PC-3 (cell line): ENCODE measurements at places on chromosomes 16 and 17.
A peak's percentile ranks its signal among the peaks of the same experiment; 100 is the strongest.

GRCh38 chr16:68715471-68715870 is 21.6 kb upstream of the CDH1 start:
- no peak for DNase-seq

GRCh38 chr16:46658925-46659324 is 30.1 kb downstream of the VPS35 start:
- DNase-seq: no peak

DNA sequence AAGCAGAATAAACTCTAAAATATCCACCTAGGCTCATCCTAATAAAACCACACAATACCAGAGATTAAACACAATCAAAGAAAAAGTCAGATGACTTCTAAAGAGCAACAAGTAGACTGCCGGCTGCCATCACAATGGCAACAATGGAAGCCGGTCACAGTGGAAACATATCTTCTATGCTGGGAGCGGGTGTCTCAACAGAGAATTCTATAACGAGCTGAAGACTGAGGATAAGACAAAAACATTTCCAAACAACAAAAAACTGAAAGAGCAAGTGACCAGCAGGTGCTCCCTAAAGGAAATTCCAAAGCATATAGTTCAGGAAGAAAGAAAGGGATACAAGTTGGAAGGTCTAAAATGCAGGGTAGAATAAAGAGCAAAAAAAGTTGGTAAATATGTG is 8.9 kb downstream of the NSMCE1 start:
- DNase-seq: no peak

DNA sequence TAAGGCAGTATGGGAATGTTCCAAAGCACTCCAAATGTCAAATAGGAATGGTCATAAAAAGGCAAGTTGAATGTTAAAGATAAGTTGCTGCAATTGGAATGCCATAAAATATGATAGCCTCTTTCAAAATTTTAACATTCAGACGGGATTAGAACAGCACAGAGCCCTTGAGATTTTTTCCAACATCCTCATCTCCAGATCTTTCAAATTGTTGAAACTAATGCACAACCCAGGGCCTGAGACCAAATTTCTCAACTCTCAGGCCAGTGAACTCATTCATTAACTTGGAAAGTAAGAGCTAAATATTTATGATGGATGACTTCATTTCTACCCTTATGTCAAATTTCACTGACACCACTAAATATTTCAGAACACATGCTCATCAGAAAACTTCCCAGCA is 346.5 kb upstream of the XYLT1 start:
- no peak for DNase-seq

GRCh38 chr17:74773871-74774286 is 2.3 kb downstream of the NAT9 start:
- DNase-seq: no peak

GRCh38 chr16:53626811-53627210 is 76.8 kb downstream of the RPGRIP1L start:
- no peak for DNase-seq

DNA sequence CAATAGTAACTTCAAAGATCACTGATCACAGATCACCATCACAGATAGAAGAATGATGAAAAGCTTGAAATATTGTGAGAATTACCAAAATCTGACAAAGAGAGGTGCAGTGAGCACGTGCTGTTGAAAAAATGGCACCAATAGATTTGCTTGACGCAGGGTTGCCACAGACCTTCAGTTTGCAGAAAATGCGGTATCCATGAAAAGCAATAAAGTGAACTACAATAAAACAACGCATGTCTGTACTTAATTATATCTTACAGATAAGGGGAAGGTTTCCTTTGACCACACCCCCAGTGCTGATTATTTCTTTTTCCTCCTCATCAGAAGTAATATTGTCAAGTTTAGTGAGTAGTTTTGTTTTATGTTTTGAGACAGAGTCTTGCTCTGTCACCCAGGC is 21.1 kb upstream of the PYDC1 start:
- DNase-seq: no peak

- peak; percentile 3 for DNase-seq
Observed at GRCh38 chr17:2710803-2711607, 559 bp downstream of the CLUH start.

GRCh38 chr17:78568494-78569115 is 8.6 kb downstream of the DNAH17 start:
- peak; percentile 38 for DNase-seq

DNA sequence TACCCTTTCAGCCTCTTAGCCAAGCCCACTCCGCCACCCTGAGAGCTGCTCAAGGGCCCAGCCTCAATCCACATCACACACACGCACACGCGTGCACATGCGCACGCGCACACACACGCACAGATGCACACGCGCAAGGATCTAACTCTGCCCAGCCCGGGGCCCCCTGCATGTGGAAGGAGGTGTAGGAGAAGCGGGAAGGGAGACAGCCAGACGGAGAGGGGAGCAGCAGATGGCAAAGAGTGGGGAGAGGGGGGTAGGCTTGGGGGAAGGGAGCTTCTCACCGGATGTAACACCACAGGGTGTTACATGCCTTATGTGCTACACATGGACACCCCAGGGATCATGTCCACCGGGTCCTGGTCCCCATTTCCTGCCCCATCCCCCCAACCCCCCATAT is 15.3 kb downstream of the DLG4 start:
- DNase-seq: no peak

- no peak for DNase-seq
Observed at GRCh38 chr17:32634167-32634566, 147.4 kb downstream of the CDK5R1 start.

DNA sequence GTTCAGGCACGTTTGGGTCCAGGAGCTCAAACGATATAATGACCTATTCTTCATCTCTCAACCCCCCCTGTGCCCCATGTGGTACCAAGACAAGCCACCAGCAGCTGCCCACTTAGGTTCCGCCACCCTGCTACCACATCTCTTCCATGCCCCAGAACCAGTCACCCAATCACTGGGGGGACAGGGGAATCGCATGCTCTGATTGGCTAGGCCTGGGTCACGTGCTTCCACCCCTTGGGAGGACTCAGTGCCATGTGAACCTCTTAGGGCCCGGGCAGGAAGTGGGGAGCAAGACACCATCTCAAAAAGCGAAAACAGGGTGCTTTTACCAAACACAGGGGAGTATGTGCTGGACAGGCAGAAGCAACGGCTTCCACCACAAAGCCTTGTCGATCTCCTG is 91.3 kb downstream of the KATNIP start:
- no peak for DNase-seq

DNA sequence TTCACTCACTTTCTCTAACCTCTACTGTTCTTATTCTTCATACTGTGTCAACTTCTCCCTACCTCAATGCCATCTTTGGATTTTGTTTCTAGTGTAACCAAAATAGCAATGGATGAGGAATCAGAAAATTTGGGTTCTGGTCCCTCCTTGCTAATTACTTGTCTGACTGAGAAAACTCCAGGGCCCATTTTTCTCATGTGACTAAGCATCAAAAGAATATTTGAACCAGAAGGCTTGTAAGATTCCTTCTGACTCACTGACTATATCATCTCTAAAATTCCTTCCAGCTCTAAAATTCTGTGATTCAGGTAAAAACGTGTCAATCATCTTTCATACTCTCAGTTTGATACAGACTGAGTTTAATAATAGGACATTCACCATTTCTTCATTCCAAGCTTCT is 57.9 kb downstream of the BRIP1 start:
- DNase-seq: peak; percentile 86

- no peak for DNase-seq
Observed at GRCh38 chr16:51816929-51817328, 665.9 kb upstream of the SALL1 start.

DNA sequence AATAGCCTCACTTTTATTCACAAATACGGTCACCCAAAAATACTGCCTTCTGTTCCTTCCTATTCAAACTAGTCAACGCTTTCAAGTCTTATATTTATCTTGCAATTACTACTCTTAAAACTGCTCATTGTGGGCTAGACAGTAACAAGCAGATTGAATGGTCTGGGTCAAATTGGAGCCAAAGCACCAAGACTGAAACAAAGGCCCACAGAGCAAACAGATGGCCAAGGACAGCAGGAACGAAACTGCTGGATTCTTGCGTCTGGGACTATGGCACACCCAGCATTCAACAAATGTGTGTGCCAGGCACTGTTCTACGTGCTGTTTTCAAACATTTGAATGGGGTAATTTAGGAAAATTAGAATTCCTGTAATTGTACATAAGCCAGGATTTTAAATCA is 250.1 kb upstream of the PSMD7 start:
- no peak for DNase-seq

DNA sequence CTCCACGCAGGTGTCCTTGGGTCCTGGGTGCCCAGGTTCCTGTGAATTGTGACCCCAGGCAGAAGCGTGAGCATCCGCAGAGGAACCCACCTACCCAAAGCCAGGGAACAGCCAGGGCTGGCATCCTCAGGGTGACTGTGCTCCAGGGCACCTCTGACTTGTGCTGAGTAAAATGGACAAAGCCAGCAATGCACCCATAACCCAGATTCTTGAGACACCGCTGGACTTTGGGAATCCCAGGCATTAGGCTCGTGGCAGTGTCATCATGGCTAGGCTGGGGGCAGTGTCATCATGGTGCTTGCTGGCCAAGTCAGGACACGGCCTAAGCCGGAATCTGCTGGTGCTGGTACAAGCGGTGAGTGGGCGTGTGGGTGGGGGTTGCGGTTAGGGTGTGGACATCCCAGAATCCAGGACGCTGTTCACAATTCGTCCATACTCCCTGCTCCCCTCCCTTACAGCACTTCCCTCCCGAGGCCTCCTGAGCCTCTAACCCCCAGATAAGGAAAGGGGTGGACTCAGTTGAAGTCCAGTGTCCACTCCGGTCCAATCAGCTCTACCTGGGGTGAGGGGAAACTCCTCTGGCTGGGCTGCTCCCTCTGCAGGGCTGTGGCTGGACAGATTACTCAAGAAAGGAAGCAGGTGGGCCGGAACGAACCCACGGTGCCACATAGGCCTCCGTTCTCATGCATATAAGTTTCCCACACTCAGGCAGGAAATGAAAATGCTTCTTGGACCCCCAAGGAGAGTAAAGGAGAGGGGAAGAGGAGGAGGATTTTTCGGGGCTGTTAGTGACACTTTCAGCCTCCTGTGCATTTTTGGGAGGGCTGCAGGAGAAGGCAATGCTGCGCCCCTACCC is 138.9 kb downstream of the SEC14L1 start:
- DNase-seq: peak; percentile 73

DNA sequence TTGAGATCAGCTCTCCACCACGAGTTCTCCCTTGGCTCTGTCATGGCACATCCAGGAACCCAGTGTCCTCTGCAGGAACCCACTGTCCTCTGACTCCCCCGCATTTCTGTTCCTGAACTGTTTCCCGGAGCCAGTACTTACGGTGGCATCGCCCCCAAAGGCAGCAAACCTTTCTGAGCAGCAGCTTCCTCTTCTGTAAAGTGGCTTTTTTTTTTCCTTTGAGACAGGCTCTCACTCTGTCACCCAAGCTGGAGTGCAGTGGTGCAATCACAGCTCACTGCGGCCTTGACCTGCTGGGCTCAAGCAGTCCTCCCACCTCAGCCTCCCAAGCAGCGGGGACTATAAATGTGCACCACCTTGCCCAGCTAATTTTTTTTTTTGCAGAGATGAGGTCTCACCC is 32.2 kb downstream of the NAGPA start:
- DNase-seq: no peak

- DNase-seq: no peak
Observed at GRCh38 chr17:76198702-76199101, 41.6 kb downstream of the RNF157 start.

GRCh38 chr17:53191878-53192277 is 630.8 kb upstream of the KIF2B start:
- no peak for DNase-seq

GRCh38 chr16:89161763-89162713 is 9.5 kb upstream of the CDH15 start:
- no peak for DNase-seq

GRCh38 chr16:10997485-10997884 is 53.1 kb downstream of the CLEC16A start:
- no peak for DNase-seq

GRCh38 chr17:30588798-30589247 is 111.6 kb downstream of the GOSR1 start:
- no peak for DNase-seq

GRCh38 chr17:61064087-61064951 is 335.3 kb upstream of the TBX2 start:
- no peak for DNase-seq

- DNase-seq: no peak
Observed at GRCh38 chr16:49670627-49671026, 185.3 kb downstream of the ZNF423 start.

- no peak for DNase-seq
Observed at GRCh38 chr16:85136702-85137322, 24.5 kb upstream of the CIBAR2 start.

GRCh38 chr17:45160447-45161287 is 1.0 kb upstream of the HEXIM2 start:
- DNase-seq: peak; percentile 61

GRCh38 chr16:59013930-59014329 is 279.8 kb upstream of the GOT2 start:
- no peak for DNase-seq

DNA sequence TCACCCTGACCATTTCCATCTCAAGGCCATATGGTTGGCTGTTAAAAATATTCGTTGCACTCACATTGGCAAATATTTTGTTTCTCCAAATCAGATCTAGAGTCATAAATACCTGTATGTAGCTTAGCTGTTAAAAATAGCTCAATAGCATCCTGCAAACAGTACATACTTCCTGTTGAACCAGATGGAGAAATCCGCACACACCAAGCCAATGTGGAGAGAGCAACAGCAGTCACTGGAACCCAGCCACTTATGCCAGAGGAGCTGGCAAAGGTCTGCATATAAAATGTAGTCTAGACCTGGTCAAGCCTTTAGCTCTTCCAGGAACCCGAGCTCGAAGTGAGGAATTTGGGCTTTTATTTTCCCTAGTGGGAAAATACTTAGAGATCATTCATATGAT is 146.4 kb upstream of the KCNJ16 start:
- DNase-seq: no peak

GRCh38 chr17:44354582-44355561 is 8.8 kb downstream of the FAM171A2 start:
- no peak for DNase-seq

DNA sequence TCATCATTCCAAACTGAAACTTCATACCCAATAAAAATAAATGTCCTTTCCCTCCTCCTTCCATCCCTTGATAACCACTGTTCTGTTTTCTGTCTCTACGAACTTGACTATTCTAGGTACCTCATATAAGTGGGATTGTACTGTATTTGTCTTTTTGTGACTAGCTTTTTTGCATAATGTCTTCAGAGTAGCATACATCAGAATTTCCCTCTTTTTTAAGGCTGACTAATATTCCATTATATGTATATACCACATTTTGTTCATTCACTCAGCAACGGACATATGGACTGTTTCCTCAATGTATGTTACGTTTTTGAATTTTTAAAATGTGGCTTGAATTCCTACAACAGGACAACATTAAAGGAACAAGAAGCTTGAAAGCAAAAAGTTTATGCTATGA is 1.5 kb upstream of the NUFIP2 start:
- no peak for DNase-seq

DNA sequence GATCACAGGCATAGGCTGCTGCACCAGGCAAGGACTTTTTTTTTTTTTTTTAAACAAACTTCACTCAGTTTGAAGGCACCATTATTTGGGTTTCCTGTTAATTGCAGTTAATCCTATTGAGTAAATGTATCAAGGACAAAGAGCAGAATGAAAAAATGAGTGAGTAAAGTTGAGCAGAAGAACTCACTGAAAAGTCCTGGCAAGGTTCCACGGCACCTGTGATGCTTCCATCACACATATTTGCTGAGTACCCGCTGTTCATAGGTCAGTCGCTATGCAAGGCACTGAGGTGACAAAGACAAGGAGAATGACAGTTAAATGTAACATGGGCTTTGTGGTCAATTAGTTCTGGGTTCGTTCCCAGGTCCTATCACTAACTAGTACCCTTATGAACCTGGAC is 670.0 kb downstream of the MAF start:
- DNase-seq: no peak

- DNase-seq: no peak
Observed at GRCh38 chr16:69928856-69929400, 22.2 kb upstream of the CLEC18A start.
